ENCODE measurements at places on chromosomes 2 and 18.

GRCh38 chr2:172113617-172114016 is 10.9 kb upstream of the DLX2 start:
- no peak for DNase-seq

GRCh38 chr2:159506764-159507440 is 109.4 kb downstream of the BAZ2B start:
- DNase-seq, result no peak

DNA sequence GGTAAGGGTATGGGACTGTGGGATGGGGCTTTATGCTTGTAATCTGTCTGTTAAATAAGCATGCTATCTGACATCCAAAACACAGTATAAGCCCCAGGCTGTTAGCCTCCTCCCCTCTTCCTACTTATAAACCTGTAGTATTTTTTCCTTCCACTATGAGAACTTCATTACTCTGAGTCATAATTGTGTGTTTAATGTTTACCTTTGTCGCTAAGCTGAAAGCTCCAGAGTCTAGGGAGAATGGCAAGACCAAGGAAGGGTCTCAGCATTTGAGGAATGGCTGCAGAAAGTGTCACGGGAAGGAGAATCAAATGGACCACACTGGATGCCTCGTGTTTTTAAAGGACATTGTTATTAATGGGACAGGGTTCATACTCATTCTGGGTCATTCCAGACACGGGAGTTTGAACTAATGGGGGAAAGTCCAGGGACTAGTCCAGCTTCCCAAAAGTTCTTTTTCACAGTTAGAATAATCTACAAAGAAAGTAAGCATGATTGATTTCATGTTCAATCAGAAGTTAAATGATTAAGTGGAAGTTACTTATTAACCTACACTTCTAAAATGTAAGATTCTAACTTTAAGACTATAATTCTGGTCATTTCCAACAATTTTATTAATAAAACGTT is 292.2 kb downstream of the AFF3 start:
- no peak for DNase-seq

DNA sequence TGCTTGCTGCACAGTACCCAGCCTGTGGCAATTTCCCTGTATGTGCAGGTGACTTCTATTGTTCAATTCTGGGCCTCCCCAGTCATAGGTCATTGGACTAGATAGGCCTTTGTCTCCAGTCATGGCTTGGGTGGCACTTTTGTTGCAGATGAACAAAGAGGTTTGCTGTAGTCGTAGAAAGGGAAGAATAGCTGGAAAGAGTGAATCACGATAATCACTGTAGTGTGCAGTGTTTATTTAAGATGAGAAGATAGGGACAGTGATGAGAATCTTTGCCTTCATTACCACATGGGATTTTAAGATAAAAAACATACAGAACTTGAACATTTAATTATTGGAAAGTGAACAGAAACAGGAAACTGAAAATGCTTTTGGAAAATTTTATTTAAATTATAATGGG is 156.1 kb upstream of the CYRIA start:
- no peak for DNase-seq

- DNase-seq, result peak; percentile 81
Observed at GRCh38 chr2:148509288-148509902, 135.2 kb upstream of the EPC2 start.

DNA sequence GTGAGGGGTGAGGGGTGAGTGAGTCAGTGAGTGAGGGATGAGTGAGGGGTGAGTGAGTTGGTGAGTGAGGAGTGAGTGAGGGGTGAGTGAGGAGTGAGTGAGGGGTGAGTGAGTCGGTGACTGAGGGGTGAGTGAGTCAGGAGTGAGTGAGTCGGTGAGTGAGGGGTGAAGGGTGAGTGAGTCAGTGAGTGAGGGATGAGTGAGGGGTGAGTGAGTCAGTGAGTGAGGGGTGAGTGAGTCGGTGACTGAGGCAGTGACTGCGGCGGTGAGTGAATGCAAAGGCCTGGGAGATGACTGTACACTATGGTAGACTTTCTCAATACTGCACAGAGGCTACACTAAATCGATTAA is 16.6 kb downstream of the THAP4 start:
- DNase-seq, result no peak

- DNase-seq, result peak; percentile 29
Observed at GRCh38 chr2:242085941-242086621, 216.6 kb downstream of the RTP5 start.

DNA sequence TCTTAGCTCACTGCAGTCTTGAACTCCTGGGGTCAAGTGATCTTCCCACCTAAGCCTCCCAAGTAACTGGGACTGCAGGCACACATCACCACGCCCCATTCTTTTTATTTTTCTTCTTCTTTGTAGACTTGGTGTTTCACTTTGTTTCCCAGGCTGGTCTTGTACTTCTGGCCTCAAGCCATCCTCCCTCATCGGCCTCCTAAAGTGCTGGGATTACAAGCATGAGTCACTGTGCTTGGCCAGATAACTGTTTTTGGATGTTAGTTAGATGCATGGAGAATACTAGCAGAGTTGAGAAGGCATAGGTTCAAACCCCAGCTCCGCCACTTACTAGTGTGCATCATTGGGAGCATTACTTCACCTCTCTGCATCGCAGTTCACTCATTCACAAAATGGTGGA is 88.3 kb downstream of the TXNL1 start:
- DNase-seq, result no peak

DNA sequence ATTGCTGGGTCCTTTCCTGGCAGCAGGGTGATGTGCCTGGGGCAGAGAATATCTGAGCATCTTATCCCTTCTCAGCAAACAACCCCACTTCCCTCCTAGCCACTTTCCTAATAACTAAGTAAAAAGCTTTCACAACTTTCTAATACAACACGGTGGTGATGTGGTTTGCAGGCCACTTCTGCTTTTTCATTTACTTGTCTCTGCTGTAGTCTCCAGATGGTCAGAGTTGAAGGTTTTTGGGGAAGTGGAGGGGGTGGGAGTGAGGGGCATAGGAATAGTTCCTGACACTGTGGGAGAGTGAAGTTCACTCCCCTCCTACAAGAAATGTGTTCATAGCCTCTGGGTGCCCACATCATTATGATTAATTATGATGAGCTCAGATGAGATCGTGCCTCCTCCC is 11.6 kb downstream of the OXER1 start:
- peak; percentile 66 for DNase-seq

GRCh38 chr2:56184500-56185011 is 766 bp downstream of the CCDC85A start:
- peak; percentile 36 for DNase-seq

- DNase-seq, result no peak
Observed at GRCh38 chr2:228104215-228104614, 77.3 kb downstream of the SPHKAP start.

DNA sequence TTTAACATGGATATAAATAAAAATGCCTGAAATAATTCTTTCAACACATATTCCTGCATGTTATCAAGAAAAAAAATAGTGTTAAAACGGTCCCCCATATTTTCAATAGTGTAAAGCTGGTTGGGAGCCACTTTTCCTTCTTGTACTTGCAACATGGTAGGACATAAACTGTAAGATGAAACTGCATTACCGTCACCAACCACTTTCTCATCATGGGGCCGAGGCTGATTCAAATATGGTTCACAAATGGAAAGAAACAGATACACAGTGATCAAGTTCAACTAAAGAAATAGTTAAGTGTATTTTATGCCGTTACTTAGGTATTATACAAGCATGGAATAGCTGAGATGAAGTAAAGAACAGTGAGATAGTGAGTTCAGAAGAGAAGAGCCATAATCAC is 360.7 kb downstream of the ZEB2 start:
- no peak for DNase-seq

DNA sequence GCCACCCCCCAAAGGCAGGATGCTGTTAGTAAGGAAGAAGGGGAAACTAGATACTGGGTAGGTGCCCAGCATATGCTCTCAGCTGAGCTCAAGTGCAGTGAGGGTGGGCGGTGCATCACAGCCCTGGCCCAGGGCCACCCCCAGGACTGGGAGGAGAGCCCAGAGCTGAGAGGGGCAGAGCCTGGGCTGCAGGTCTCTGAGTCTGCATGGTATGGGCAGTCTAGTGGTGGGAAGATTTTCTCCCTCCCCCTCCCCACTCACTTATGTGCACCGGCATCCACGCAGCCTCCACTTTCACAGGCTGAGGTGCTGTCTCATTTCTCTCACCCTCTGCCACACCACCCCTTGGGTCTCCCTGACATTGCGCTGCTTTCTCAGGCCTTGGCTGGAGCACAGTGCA is 48.5 kb upstream of the CAB39 start:
- DNase-seq, result peak; percentile 79

DNA sequence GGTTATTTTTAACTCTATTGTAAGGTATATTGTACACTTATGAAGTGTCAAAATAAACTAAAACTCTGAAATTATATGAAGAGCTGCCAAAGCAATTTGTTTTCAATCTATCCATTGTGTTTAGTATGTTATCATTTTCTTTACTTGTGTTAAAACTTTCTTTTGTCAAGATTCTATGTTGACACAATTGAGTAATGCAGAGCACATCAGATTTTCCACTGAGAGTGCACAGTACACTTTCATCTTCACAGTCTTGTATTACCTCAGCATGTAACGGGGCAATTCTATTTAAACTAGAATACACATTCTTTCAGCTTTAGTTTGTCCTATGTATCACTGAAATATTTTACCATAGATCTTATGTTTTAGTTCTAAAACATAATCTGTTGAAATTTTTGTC is 304.4 kb upstream of the ZC3H15 start:
- no peak for DNase-seq
